Adrenal gland (tissue), 19 donors: ENCODE measurements at places on chromosomes 12 and 14. TPM values are rescaled to one million over a fixed set of nuclear protein-coding genes. Genes with fewer than 3 reads are reported as not detected.

GRCh38 chr12:47184813-47185212, 105.1 kb upstream of the AMIGO2 start:
- no peak overlapping the region for H3K27ac ChIP-seq
- no peak for DNase-seq
- no peaks in the 10 kb centered on the region for H3K27me3 ChIP-seq
- H3K4me3 ChIP-seq = no peak overlapping the region
- peaks cover 17% of the 10 kb centered on the region for H3K4me1 ChIP-seq
- H3K36me3 ChIP-seq = no peaks in the 10 kb centered on the region

GRCh38 chr14:20611277-20611676, 20.1 kb upstream of the RNASE12 start:
- H3K36me3 ChIP-seq = no peaks in the 10 kb centered on the region
- H3K27me3 ChIP-seq = no peaks in the 10 kb centered on the region
- H3K4me3 ChIP-seq = no peak overlapping the region
- DNase-seq = no peak
- H3K27ac ChIP-seq = no peak overlapping the region

GRCh38 chr12:56661560-56661959, 15.8 kb upstream of the ATP5F1B start:
- H3K4me1 ChIP-seq = no peaks in the 10 kb centered on the region
- no peaks in the 10 kb centered on the region for H3K27me3 ChIP-seq
- DNase-seq = no peak
- H3K4me3 ChIP-seq = no peak overlapping the region
- no peaks in the 10 kb centered on the region for H3K36me3 ChIP-seq

GRCh38 chr12:50132505-50133135, 20.6 kb downstream of the COX14 start:
- no peak overlapping the region for H3K4me3 ChIP-seq
- no peaks in the 10 kb centered on the region for H3K36me3 ChIP-seq
- H3K4me1 ChIP-seq = peaks cover 29% of the 10 kb centered on the region
- H3K27ac ChIP-seq = no peak overlapping the region

DNA sequence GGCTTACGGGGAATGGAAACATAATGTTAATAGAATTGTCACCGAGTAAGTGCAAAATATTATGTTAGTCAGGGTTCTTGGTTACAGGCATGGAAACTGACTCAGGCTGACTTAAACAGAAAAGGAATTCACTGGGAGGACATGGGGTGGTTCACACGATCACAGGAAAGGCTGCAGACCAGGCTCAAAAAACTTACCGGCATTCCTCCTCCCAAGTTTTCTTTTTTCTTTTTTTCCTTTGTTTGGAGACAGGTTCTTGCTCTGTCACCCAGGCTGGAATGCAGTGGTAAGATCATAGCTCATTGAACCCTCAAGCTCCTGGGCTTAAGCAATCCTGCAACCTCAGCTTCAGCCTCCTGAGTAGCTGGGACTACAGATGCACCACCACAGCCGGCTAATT, 11.9 kb upstream of the UBE2N start:
- H3K27ac ChIP-seq = no peak overlapping the region
- no peak for DNase-seq
- no peaks in the 10 kb centered on the region for H3K4me1 ChIP-seq

GRCh38 chr14:31960039-31960438, 117.1 kb upstream of the ARHGAP5 start:
- H3K4me3 ChIP-seq = no peak overlapping the region
- H3K27me3 ChIP-seq = no peaks in the 10 kb centered on the region
- no peak for DNase-seq
- peaks cover 6% of the 10 kb centered on the region for H3K4me1 ChIP-seq

DNA sequence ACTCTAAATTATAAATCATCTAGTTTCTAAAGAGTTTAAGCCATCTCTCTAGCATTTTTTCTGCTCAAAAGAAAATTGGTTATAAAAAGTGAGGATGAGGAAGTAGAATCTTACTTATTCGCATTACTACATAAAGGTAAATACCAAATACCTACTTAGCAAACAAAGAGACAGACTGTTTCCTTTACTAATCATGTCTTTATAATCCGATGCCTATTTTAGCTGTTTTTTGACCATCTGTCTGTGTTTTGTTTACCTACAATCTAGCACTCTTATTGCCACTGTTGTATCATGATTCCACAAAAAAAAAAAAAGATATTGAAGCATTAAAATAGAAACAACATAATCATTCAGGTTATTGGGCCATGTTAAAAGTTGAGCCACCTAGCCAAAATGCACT, 396.2 kb downstream of the PAWR start:
- H3K36me3 ChIP-seq = no peaks in the 10 kb centered on the region
- no peak overlapping the region for H3K4me3 ChIP-seq
- H3K27ac ChIP-seq = no peak overlapping the region
- DNase-seq = no peak
- no peaks in the 10 kb centered on the region for H3K27me3 ChIP-seq
- H3K4me1 ChIP-seq = no peaks in the 10 kb centered on the region

GRCh38 chr14:80628547-80628946, 313.0 kb downstream of the CEP128 start:
- DNase-seq = no peak
- no peaks in the 10 kb centered on the region for H3K27me3 ChIP-seq
- no peak overlapping the region for H3K4me3 ChIP-seq
- no peaks in the 10 kb centered on the region for H3K36me3 ChIP-seq
- H3K4me1 ChIP-seq = no peaks in the 10 kb centered on the region
- H3K27ac ChIP-seq = no peak overlapping the region

- DNase-seq = peak; percentile 77
- no peaks in the 10 kb centered on the region for H3K36me3 ChIP-seq
- peaks cover 12% of the 10 kb centered on the region for H3K4me1 ChIP-seq
- peak overlapping the region; percentile 99 for H3K27ac ChIP-seq
These were observed 795 bp downstream of the STAT6 start for GRCh38 chr12:57110104-57111030.

GRCh38 chr12:228846-229200, 14.9 kb upstream of the SLC6A12 start:
- no peaks in the 10 kb centered on the region for H3K36me3 ChIP-seq
- no peak overlapping the region for H3K27ac ChIP-seq
- DNase-seq = no peak
- no peak overlapping the region for H3K4me3 ChIP-seq
- H3K4me1 ChIP-seq = no peaks in the 10 kb centered on the region

GRCh38 chr12:121505513-121505912, 75.3 kb downstream of the KDM2B start:
- no peak for DNase-seq
- H3K27me3 ChIP-seq = no peaks in the 10 kb centered on the region
- H3K27ac ChIP-seq = no peak overlapping the region
- H3K36me3 ChIP-seq = no peaks in the 10 kb centered on the region

DNA sequence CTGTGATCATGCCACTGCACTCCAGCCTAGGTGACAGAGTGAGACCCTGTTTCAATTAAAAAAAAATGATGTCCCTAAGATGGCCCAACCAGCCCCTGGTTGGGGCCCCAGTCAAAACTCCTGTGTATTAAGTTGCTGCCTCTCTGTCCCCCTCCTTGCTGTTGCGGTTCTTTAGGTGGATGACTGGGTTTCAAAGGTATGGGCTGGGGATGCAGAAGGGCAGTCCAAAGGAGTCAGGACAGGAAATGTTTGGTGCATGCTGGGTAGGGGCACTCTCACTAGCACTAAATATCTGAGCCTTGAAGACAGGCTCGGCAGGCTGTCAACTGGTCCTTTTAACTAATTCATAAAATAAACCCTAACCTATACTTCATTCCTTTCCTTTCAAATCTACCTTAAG, 12.0 kb upstream of the PIP4K2C start:
- no peak overlapping the region for H3K27ac ChIP-seq
- H3K27me3 ChIP-seq = peaks cover 5% of the 10 kb centered on the region
- no peak overlapping the region for H3K4me3 ChIP-seq
- no peaks in the 10 kb centered on the region for H3K4me1 ChIP-seq
- no peaks in the 10 kb centered on the region for H3K36me3 ChIP-seq

- H3K27ac ChIP-seq = no peak overlapping the region
- DNase-seq = no peak
- no peaks in the 10 kb centered on the region for H3K4me1 ChIP-seq
- no peaks in the 10 kb centered on the region for H3K27me3 ChIP-seq
These were observed 194.4 kb upstream of the CRY1 start for GRCh38 chr12:107287436-107288413.

- no peaks in the 10 kb centered on the region for H3K27me3 ChIP-seq
- H3K4me3 ChIP-seq = no peak overlapping the region
- DNase-seq = peak; percentile 62
- H3K27ac ChIP-seq = peak overlapping the region; percentile 66
- peaks cover 5% of the 10 kb centered on the region for H3K4me1 ChIP-seq
These were observed 20.6 kb downstream of the SBNO1 start for GRCh38 chr12:123344086-123344485.

- H3K4me1 ChIP-seq = no peaks in the 10 kb centered on the region
- H3K27ac ChIP-seq = no peak overlapping the region
- DNase-seq = no peak
- no peaks in the 10 kb centered on the region for H3K36me3 ChIP-seq
These were observed 264.4 kb downstream of the SYT1 start for GRCh38 chr12:79128956-79129355.

GRCh38 chr14:61065656-61066055, 84.6 kb downstream of the SLC38A6 start:
- no peaks in the 10 kb centered on the region for H3K27me3 ChIP-seq
- DNase-seq = no peak
- H3K27ac ChIP-seq = no peak overlapping the region
- H3K36me3 ChIP-seq = no peaks in the 10 kb centered on the region
- no peak overlapping the region for H3K4me3 ChIP-seq
- no peaks in the 10 kb centered on the region for H3K4me1 ChIP-seq

DNA sequence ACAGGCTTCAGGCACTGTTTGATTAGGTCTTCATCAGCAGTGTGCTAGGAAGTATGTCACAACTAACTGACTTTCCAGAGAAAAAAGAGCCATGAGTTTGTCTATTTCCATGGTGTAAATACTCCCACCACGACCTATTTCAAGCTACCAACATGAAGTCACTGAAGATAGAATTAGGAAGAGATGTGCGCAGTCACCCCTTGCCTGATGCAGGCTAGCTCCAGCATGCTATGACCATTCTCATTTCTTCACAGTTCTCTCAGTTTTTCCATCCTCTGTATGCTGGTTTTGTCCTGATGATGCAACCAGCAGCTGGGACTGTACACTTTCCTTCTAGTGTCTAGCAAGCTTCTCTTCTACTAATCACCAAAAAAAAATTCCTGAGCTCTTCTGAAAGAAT, 191.6 kb upstream of the NUDT4 start:
- H3K27ac ChIP-seq = no peak overlapping the region
- no peak for DNase-seq
- H3K4me3 ChIP-seq = no peak overlapping the region
- no peaks in the 10 kb centered on the region for H3K36me3 ChIP-seq

DNA sequence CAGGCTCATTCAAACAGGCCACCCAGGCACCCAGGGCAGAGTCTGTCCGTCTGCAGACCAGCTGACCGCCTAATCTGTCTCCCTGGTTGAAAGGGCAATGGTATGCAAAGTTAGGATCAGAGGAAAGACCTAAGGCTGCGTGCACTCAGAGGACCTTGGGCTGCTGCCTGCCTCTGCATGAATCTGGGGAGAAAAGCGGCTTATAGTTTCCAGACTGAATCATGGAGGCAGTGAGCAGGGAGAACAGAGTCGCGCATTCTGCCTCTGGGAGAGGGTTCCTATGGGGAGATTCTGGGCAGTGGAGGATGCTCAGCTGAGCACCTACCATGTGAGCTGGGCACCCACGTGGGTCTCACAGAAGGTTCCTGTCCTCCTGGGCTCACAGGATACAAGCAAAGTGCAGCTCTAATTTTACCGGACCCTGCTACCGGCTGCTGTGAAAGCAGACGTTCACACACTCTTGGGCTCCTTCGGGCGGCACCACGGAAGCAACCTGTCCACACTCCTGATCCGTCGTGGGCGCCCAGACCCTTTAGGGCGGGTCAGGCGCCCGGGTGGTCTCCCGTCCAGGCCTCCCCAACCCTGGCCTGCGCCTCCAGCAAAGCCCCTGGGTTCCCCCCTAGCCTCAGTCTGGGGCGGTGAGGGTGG, 772 bp downstream of the SCARB1 start:
- peaks cover 5% of the 10 kb centered on the region for H3K36me3 ChIP-seq
- H3K4me1 ChIP-seq = peaks cover 54% of the 10 kb centered on the region
- H3K27ac ChIP-seq = peak overlapping the region; percentile 96

RESF1 gene
- total RNA-seq = 24.4 TPM

CLEC2A gene
- not detected for total RNA-seq

ENDOU gene
- 2.5 TPM for total RNA-seq

BMP4 gene
- 37.0 TPM for total RNA-seq

PCBP2 gene
- total RNA-seq = 539 TPM

DYRK2 gene
- total RNA-seq = 22.4 TPM

ACSM4 gene
- not detected for total RNA-seq
